Activated CD4-positive, alpha-beta T cell treated with anti-CD3 and anti-CD28 coated beads for 36 hours (primary cell): ENCODE measurements at places on chromosomes 12 and 14. TPM values are rescaled to one million over a fixed set of nuclear protein-coding genes. Genes with fewer than 3 reads are reported as not detected.

The PLA2G1B gene
- total RNA-seq = 0.51 TPM

The CCND2 gene
- 357 TPM for total RNA-seq

GRCh38 chr12:936377-937345 lies 12.8 kb downstream of the RAD52 start:
- no peak overlapping the region for H3K27ac ChIP-seq
- no peak overlapping the region for H3K4me3 ChIP-seq
- H3K27me3 ChIP-seq = no peaks in the 10 kb centered on the region
- peaks cover 5% of the 10 kb centered on the region for H3K4me1 ChIP-seq
- H3K36me3 ChIP-seq = peaks cover 34% of the 10 kb centered on the region
- no peak for DNase-seq

DNA sequence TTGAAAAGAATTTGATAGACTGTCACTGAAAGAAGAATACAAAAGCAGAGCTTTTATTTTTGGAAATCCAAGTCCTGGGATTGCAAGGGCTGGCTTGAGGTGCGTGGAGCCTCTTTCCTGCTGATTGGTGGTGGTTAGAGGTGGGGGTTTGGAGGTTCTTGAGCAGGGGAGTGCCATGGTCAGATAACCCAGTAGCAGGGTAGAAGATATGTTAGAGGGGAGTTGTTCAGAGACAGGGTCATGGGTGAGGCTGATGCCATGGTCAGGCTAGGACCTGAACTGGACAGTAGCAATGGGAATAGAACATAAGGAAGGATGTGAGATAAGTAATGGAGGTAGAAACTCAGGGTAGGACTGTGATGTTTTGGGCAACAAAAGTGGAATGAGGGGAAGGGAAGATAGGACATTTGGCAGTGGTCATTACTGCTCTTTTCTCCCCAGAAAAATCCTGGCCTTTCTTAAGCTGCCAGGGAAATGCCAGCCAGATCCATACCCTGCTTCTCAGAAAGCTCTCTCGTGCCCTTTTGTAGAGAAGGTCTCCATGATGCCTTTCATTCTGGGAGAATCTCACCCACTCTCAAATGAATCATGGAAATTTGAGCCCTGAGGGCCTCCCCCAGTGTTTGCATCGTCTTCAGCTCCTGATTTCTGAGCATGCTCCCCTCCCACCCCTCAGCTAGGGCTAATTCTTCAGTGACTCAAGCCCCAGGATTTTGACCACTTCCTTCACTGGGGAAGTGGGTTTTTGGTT lies 9.5 kb downstream of the EMP1 start:
- H3K27me3 ChIP-seq = no peaks in the 10 kb centered on the region
- H3K4me3 ChIP-seq = no peak overlapping the region
- H3K4me1 ChIP-seq = peaks cover 36% of the 10 kb centered on the region
- H3K36me3 ChIP-seq = no peaks in the 10 kb centered on the region
- peak; percentile 68 for DNase-seq
- peak overlapping the region; percentile 64 for H3K27ac ChIP-seq

DNA sequence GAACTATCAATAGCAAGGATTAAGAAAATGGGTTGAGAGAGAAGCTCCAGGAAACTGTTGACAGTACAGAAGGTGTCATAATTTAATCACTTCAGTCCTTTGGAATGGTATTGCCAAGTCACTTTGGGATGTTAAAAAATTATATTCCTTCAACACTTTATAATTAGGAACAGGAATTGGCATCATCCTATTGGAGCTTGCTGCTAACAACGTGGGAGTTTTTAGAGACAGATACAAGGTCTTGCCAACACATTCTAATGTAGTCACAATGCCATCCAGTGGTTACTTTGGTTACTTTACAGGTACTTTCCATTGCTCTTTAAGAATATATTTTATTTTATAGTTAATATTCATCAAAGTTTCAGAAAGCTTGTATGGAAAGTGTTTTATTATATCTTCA lies 310.1 kb downstream of the SYT1 start:
- no peaks in the 10 kb centered on the region for H3K27me3 ChIP-seq
- H3K4me1 ChIP-seq = no peaks in the 10 kb centered on the region
- DNase-seq = no peak
- no peaks in the 10 kb centered on the region for H3K36me3 ChIP-seq

DNA sequence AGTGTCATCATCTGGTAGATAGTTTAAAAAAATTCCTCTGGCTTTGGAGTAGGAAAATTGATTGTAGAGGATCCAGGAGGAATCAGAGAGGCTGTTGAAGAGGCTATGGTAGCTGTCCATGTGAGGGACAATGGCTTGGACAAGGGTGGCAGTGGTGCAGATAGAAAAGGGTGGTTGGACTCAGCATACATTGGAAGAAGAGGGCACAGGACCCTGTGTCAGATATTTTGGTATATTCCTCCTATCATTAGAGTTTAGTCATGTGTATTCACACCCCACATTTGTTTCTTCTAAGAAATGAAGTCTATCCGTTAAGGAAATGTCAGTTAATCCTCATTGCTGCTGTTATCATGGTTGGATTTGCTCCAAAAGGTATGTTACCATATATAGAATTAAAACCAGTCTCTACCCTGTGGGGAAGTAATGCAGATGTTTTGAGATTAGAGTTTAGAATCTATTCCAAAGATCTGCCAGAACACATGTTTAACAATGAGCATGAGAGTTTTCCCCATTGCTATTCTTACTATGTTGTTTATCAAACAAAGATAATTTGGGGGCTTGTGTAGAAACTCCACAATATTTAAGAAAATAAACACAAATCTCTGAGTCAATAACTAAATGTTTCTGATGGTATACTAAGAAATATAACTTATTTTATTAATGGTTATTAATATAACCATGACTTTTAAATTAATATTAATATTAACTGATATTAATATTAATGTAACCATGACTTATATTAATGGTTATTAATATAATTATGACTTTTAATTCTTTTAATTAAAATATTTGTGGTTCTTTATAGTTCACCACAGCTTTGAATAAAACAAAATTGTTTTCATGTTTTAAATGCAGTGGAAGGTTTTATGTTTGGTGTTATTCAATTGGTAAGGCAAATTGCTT lies 80.9 kb downstream of the CRADD start:
- DNase-seq = no peak
- H3K36me3 ChIP-seq = peaks cover 7% of the 10 kb centered on the region
- no peak overlapping the region for H3K4me3 ChIP-seq
- peaks cover 5% of the 10 kb centered on the region for H3K4me1 ChIP-seq

DNA sequence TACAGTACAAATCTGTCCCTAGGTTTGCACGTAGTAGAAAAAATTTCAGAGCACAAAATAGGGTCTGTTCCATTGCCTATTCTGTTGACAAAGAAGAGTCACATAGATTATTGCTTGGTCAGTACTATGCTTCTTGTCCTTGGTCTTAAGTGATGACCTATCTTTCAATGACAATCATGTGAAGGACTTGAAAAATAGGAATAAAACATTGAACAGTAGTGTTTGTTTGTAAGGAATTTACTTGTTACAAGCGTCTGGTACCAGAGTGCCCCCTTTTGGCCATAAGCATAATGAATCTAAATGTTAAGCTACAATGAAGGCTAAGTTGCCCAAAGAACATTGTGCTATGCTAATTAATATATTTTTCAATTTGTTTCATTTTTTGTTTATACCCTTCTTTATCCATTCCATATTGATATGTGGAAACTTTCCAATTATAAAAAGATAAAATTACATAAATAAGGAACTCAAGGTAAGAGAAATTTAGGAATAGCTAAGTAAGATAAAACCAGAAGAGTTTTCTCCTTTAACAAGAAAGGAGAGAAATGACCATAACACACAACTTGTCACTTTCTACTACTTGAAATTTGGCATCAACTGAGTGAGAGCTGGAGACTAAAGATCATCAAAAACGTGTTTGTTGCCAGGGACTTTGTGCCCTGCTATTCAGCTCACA lies 204.7 kb downstream of the EPS8 start:
- peaks cover 13% of the 10 kb centered on the region for H3K4me1 ChIP-seq
- H3K27me3 ChIP-seq = no peaks in the 10 kb centered on the region
- peak; percentile 53 for DNase-seq
- H3K27ac ChIP-seq = no peak overlapping the region
- H3K36me3 ChIP-seq = peaks cover 2% of the 10 kb centered on the region
